ENCODE measurements at places on chromosomes 5 and 9.

- DNase-seq, result no peak
These were observed 760 bp upstream of the MAN1B1 start for GRCh38 chr9:137085920-137086530.

GRCh38 chr9:82732928-82733327 is 330.0 kb downstream of the RASEF start:
- no peak for DNase-seq

DNA sequence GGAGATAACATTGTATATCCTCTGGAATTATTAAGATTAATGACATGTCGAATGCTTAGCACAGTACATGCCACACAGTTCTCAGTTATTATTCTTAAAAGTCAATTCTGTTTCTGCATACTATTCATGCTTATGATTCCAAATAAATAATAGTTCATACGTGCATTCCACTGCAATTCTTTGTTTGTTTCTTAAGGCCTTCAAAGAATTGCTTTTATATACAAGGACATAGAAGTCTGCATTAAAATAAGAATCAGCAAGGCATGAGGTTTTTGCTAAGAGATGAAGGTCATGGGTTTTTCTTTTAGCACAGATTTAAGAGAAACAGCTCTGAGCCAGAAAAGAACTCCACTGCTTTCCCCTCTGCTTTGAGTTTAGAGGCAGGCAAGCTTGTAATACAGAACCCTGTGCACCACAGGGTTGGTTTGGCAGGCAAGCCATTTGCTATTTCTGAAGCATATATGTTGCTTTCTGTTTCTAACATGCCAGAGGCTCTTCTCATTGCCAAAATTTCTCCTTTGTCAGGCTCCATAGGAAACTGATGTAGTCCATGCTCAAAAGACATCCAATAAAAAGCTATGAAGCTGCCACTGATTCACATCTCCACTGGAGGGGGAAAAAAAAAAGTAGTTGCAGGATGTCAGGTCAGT is 420.6 kb upstream of the TYRP1 start:
- no peak for DNase-seq

DNA sequence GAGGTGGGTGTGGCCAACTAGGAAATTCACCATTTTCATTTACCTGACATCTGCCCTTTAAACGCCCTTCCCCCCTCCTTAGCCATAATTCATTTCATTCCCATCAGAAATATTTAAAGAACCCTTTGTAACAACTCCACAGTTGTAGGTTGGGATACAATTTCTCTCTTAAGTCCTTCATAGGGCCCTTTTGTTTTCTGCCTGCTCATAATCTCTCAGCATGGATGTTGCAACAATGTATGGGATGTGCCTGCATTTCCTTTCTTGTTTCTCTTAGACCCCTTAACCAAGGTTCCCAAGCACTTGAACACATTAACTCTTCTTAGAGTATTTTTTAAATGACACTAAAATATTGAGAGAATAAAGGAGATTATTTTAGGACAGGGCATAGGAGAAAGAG is 51.7 kb upstream of the MYO10 start:
- DNase-seq, result no peak

- DNase-seq, result no peak
These were observed 227.8 kb upstream of the DMAC1 start for GRCh38 chr9:8027351-8027750.

GRCh38 chr5:91266184-91266705 is 116.9 kb downstream of the ARRDC3 start:
- no peak for DNase-seq

DNA sequence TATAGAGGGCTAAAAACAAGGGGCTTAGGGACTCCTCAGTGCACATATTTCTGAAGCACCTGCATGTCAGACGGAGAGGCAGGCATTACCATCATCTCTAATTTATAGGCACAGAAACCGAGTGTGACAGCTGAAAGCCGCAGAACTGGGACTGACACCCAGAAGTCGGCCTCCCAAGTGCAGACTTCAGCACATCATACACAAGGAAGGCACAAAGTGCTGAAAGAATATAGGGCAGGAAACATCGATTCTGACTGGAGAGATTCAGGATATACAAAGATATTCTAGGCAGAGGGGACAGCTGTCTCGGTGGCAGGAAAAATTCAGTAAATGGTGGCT is 11.2 kb downstream of the MRPS27 start:
- no peak for DNase-seq

- no peak for DNase-seq
These were observed 30.5 kb upstream of the TARS1 start for GRCh38 chr5:33410221-33410620.

DNA sequence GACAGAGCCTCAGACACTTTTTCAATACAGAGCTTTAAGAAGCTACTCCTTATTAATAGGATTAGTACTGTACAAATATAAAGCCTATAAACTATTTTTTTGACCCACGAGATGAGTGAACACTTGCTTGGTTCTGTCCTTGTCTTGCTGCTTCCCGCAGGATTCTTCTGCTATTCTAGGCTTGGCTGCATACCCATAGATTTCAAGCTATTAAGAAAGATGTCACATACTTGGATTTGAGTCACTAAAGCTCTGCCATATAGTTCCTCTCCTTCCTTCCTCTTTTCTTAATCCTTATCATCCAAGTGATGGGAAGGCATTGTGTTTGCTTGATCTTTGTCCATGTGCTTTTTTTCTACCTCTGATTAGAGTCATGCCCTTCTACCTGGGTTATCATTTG is 361.2 kb upstream of the TRPC7 start:
- DNase-seq, result no peak

GRCh38 chr5:112511920-112512319 is 92.8 kb upstream of the EPB41L4A start:
- no peak for DNase-seq

DNA sequence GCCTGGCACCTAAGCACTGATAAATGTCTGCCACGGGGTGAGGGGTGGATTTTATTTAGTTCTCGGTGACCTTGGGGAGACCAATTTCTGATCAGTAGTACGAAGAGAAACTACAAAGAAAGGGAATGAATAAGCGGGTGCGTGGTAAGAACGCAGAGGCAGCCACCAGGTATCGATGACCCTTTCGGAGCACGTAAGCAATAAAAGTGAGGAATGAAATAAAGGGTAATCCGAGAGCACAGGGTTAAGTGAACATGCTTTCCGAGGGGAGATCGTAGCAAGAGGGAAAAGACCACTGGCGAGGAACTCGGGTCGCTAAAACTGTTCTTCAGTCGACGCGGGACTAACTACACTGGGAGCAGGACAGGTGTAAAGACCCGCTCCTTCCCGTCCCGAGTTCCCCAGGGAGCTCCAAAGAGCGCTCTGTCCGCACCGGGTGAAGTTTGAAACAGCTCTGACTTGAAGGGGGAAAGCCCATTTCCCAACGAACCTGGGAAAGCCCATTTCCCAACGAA is 1.1 kb downstream of the ELOVL7 start:
- DNase-seq, result no peak

DNA sequence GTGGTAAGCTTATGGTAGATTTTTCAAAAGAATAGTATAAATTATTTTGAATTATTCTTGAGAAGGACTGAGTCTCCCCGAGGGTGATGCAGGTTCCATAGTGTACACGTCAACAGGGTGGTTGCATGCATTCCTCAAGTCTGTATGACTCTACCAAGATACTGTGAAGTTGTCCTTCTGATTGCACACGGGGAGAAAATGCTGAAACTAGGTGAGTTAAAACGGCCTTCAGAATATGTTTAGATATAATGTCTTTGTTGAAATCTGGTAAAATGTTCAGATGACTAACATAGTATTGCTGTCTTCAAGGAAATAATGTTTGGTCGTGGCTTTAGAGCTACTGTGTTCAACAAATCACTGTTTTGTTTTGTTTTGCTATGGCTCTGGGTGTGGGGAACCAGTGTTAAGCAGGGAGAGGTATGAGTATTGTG is 22.4 kb upstream of the TNFAIP8 start:
- no peak for DNase-seq

- DNase-seq, result no peak
These were observed 11.5 kb downstream of the SFXN1 start for GRCh38 chr5:175489693-175490443.

DNA sequence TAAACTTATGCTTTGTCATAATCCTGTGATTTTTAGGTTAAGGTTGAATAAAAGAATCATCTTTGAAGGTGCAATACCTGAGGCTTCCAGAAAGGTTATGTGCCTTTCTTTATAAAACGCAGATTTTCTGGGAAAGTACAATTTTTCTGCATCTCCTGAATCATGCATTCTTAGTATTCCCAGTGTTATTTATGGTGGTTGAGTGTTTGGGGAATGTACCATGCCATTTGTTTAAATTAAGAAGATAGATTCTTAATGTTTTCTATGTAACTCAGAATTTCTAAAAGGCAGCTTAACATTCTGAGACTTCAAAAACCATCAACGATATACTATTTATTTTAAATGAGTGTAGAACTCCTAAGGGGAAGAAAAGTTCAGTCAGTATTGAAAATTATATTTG is 108.1 kb upstream of the FBN2 start:
- no peak for DNase-seq

- DNase-seq, result no peak
These were observed 344.7 kb upstream of the TNC start for GRCh38 chr9:115462623-115463022.

DNA sequence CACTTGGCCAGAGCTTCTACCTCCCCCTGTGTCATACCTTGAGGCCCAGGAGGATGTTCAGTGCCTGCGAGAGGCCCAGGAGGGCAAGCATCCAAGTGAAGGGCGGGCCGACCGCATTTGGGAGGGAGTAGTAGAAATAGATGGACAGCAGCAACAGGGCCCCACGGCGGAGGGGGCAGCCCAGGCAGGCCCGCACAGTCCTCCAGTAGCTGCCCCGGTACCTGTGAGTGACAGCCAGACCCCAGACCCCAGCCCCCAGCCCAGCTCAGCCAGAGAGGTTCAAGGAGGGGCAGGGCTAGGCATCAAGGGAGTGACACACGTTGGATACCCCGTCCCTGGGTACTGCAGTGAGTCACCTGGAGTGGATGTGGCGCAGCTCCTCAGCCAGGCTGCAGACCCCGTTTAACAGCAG is 1.4 kb downstream of the STING1 start:
- no peak for DNase-seq

DNA sequence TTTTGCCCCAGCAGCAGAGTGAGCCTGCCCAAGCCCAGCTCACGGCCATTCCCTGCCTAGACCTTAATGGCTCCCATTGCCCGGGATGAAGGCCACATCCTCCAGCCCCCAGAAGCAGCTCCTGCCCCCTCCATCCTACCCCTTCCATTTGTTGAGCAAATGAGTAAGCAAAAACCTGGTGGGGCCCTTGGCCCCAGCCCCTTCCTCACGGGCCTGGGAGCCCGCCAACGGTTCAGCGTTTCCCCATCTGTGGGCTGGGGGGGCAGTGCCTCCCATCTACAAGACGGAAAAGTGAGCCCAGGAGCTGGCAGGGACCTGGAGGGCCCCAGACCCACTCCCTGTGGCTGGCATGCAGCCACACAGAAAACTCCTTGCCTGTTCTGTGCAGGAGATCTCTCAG is 4.4 kb downstream of the CCDC187 start:
- DNase-seq, result no peak

- no peak for DNase-seq
These were observed 7.0 kb downstream of the IGFBPL1 start for GRCh38 chr9:38417003-38417945.

DNA sequence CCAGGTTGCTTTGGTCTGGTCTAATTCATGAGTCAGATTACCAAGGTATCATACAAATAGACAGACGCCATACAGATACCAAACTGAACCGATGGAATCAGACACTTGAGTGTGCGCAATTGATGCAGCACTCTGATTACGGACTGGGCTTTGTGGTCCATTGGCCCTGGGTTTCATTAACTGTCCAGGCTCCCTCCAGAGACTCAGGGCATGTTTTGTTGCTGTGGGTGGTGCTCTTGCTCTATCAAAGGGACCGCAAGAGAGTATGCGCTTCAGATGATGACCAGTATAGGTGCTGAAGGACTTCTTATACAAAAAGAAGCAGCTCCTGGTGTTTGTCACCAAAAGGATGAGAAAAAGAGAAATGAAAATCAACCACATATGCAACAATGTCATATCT is 36.9 kb upstream of the ANKRD55 start:
- no peak for DNase-seq

GRCh38 chr9:22580788-22581187 is 134.2 kb downstream of the DMRTA1 start:
- DNase-seq, result no peak

GRCh38 chr5:78747705-78748359 is 99.3 kb upstream of the LHFPL2 start:
- no peak for DNase-seq

- no peak for DNase-seq
These were observed 24.4 kb downstream of the ANKRD55 start for GRCh38 chr5:56208681-56209080.

- DNase-seq, result no peak
These were observed 122.1 kb downstream of the EBF1 start for GRCh38 chr5:158977642-158978041.

- DNase-seq, result no peak
These were observed 700.5 kb upstream of the ZNF608 start for GRCh38 chr5:125446986-125447385.

GRCh38 chr9:744790-745484 is 96.6 kb upstream of the DMRT1 start:
- no peak for DNase-seq

GRCh38 chr9:111316796-111317195 is 13.2 kb downstream of the OR2K2 start:
- DNase-seq, result no peak

DNA sequence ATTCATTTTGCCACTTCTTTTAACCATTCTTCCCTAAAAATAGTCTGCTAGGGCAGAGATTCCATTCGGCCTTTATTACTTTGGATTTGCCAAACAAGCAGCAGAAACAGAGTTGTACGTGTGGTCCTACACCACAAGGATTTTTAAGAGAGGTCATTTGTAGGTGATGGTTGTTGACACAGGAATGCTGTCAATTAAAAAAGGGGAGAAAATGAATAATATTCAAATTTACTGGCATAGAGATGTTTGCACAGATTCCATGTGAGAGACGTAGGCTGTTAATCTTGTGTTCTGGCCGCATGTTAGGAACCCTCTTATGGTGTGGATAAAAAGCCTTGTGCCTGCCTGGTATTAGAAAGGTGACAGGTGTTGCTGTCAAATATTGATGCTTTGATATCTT is 34.9 kb downstream of the TRIO start:
- DNase-seq, result no peak

GRCh38 chr5:167513381-167513780 is 778.1 kb upstream of the WWC1 start:
- DNase-seq, result no peak

DNA sequence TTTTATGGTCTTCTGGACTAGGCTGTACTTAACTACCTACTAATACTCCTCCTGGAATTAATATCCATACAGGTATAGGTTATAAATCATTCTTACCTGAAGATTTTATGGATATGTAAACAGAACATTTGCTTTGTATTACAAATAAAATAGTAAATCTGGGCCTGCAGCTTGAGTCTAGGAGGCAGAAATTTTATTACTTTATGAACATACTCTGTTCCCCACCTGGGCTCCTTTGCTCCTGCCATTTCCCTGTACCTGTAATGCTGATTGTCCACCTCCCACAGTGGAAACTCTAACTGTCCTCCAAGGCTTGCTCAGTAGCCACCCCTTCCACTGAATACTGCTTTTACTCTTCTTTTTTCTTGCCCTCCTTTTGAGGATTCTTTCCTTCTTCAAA is 108.0 kb downstream of the PAM start:
- DNase-seq, result no peak

All from KG1 (cell line).